Activated CD4-positive, alpha-beta T cell treated with anti-CD3 and anti-CD28 coated beads for 48 hours (primary cell): ENCODE measurements at places on chromosomes 7 and 10.

DNA sequence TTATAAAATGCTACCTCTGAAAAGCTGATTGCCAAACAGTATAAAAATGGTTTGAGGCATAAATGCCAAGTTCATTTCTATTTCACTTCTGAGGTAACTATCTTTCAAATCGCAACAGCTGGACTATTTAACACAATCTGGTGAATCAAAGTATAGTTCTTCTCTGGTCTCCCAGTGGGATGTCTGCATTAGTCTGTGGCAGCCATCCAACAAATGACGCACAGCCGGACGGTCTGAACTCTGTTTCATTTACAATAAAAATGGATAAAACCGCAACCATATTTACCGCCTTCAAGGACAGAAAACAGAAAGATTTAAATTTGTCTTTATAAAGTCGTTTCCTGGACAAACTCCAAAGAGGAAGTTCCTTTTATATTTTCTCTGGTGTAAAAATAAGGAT lies 41.9 kb downstream of the ENO4 start:
- no peak for DNase-seq

GRCh38 chr10:6005856-6006395 lies 28.6 kb upstream of the IL15RA start:
- no peak for DNase-seq

DNA sequence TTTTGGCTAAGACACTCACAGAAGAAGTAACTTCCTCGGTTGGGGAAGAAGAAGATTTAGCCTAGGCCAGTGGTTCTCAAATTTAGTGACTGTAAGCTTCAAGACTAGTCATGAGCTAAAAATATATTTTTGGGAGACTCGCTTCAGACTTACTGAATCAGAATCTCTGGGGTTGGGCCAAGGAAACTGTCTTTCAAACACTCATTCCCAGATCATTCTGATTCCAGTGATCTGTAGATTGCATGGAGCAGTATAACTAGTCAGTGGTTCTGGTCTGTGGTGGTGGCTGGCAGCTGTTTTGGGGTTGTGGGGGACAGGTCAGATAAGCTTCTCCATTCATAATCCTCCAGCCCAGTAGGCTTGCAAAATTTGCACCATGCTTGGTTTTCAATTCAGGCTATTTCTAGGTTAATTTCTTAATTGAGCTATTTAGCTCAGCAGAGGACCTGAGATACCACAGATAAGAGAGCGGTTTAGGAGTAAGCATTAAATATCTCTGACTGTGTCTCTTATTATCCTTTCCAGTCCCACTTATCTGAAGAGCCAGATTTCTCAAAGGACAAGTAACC lies 3.8 kb upstream of the KAT6B start:
- no peak for DNase-seq

GRCh38 chr7:124033095-124033806 lies 384 bp upstream of the TMEM229A start:
- DNase-seq: peak; percentile 2

GRCh38 chr7:152851326-152851725 lies 91.8 kb downstream of the ACTR3B start:
- no peak for DNase-seq
